ENCODE measurements at places on chromosomes 4 and X. TPM values are rescaled to one million over a fixed set of nuclear protein-coding genes. Genes with fewer than 3 reads are reported as not detected.

RGN gene
- 0.54 TPM for total RNA-seq

TRO gene
- 184 TPM for total RNA-seq

GPRIN3 gene
- total RNA-seq, result 8.9 TPM

CORIN gene
- total RNA-seq, result 0.51 TPM

FRMD7 gene
- total RNA-seq, result not detected

GRCh38 chrX:68822641-68823410 lies 6.0 kb upstream of the EFNB1 start:
- no peak overlapping the region for H3K27ac ChIP-seq
- H3K27me3 ChIP-seq, result peaks cover 2% of the 10 kb centered on the region
- H3K36me3 ChIP-seq, result no peaks in the 10 kb centered on the region
- H3K4me3 ChIP-seq, result no peak overlapping the region
- peak; percentile 46 for DNase-seq

- DNase-seq, result no peak
- no peak overlapping the region for H3K4me3 ChIP-seq
- H3K27ac ChIP-seq, result no peak overlapping the region
- H3K4me1 ChIP-seq, result no peaks in the 10 kb centered on the region
- H3K27me3 ChIP-seq, result no peaks in the 10 kb centered on the region
Observed at GRCh38 chrX:146907391-146908240, 93.1 kb upstream of the CXorf51A start.

DNA sequence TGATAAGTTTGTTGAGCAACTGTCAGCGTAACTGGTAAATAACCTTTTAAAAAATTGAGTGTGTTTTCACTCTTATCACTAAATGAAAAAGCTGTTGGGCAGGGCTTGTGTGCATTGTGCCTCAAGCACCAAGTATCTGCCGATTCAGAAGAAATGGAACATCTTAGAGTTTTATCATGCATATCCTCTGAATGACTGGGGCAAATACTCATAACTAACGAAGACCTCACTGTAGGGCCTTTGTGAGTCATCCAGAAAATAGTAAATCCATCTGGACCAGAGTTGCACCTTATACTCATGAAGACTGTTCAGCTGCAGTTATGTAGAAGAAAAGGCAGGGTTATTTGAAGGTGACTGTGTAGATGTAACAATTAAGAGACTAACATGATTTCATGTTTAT lies 222.1 kb downstream of the CAMK2D start:
- no peak overlapping the region for H3K4me3 ChIP-seq
- no peaks in the 10 kb centered on the region for H3K36me3 ChIP-seq
- no peak overlapping the region for H3K27ac ChIP-seq
- H3K27me3 ChIP-seq, result no peaks in the 10 kb centered on the region

GRCh38 chr4:87010192-87010591 lies 75.4 kb downstream of the AFF1 start:
- H3K4me3 ChIP-seq, result peak overlapping the region; percentile 90
- H3K4me1 ChIP-seq, result peaks cover 80% of the 10 kb centered on the region
- no peak for DNase-seq
- peaks cover 10% of the 10 kb centered on the region for H3K27me3 ChIP-seq
- H3K27ac ChIP-seq, result peak overlapping the region; percentile 95

DNA sequence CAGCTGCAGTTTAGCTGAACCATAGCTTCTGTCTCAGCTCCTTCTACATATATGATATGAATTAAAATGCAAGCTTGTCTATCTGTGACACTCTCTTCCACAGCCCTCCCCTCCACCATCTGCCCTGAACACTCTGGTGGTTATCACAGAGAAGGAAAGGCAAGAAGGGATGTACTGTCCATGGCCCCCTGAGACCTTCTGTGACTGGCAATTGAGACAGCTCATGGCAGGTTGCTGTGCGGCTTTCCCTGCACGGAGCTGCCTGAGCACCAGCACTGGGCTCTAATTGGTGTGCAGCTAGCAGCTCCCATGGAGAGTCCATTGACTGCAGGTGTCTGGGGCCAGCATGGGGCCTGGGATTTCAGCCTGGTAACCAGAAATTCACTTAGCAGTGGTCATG lies 109.8 kb upstream of the ANXA3 start:
- no peak overlapping the region for H3K27ac ChIP-seq
- no peak for DNase-seq
- H3K4me3 ChIP-seq, result no peak overlapping the region
- H3K27me3 ChIP-seq, result no peaks in the 10 kb centered on the region
- peaks cover 14% of the 10 kb centered on the region for H3K36me3 ChIP-seq

GRCh38 chrX:106039920-106040319 lies 1.4 kb upstream of the SERPINA7 start:
- no peak overlapping the region for H3K27ac ChIP-seq
- DNase-seq, result no peak
- H3K4me1 ChIP-seq, result no peaks in the 10 kb centered on the region
- no peaks in the 10 kb centered on the region for H3K27me3 ChIP-seq

DNA sequence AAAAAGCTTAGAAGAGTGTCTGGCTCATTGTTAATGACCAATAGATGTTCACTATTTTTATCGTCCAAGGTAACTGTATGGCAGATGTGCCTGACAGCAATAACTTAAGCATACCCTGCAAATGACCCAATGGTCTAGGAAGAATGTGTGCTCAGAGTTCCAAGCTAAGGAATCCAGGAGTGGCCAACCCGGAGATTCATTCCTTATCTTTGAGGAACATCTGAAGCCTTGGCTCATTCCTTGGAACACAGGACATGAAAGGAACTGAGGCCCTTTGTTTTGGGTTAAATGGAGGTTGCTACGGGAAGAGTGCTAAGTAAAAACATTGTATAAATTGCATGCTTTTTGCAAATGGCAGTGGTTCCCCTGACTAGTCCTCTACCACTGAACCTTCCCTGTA lies 38.9 kb upstream of the EFNB1 start:
- peak overlapping the region; percentile 57 for H3K27ac ChIP-seq
- H3K36me3 ChIP-seq, result no peaks in the 10 kb centered on the region
- H3K4me3 ChIP-seq, result no peak overlapping the region
- no peak for DNase-seq
- peaks cover 13% of the 10 kb centered on the region for H3K4me1 ChIP-seq
